ENCODE measurements at places on chromosomes 12 and 14. TPM values are rescaled to one million over a fixed set of nuclear protein-coding genes. Genes with fewer than 3 reads are reported as not detected.

GRCh38 chr14:98956181-98956580 lies 315.8 kb downstream of the BCL11B start:
- H3K4me1 ChIP-seq: no peaks in the 10 kb centered on the region
- H3K36me3 ChIP-seq: no peaks in the 10 kb centered on the region
- no peaks in the 10 kb centered on the region for H3K27me3 ChIP-seq

DNA sequence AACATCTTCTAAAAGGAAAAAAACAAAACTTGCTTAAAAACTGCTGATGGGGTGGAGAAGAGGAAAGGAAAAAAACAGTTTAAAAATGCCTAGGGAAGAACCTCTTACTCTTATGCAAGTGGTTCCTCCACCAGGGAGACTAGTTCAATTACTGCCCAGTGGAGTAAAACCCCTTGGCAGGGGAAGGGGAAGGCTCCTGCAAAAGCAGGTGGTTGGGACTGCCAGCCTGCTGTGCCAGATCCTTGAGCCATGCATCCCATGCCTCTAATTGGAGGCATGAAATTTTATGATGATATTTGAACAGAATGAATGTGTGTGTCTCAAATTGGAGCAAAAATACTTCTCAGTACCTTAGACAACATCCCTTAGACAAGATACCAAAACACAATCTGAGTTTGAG lies 118.8 kb downstream of the FSCB start:
- DNase-seq: no peak
- H3K27me3 ChIP-seq: no peaks in the 10 kb centered on the region
- H3K36me3 ChIP-seq: no peaks in the 10 kb centered on the region
- H3K4me3 ChIP-seq: no peak overlapping the region

Gene SLC6A15
- not detected for total RNA-seq

DNA sequence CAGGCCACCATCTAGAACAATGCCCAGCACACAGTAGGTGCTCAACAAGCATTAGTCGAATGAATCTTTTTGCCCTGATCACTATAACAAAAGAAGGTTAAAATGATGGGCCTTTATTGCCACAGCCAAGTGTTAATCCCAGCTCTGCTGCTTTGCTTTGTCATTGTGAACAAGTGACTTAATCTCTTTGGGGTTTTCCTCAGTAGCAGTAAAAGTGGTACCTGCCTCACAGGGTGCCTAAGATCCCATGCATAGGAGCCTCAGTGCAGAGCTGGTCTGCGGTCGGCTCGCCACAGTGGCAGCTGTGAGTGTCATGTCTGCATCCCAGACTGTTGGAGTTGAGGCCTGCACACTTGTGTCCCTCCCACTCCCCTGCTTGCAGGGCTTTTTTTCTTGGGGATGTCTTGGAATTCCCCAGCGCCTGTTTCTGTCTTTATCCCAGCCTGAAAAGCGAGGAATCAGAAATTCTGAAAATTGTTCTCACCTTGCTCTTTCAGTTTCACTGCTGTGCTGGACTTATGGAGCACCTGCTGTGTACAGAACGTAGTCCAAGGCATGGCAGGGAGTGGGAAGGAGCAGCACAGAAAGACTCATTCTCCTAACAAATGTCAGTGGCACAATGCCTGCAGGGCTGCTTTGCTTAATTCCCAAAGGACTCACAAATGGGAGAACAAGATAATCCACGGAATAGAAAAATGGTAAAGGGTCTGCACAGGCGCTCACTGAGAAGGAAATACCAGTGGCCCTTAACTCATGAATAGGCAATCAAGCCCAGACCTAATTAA lies 90.8 kb downstream of the EML1 start:
- H3K27ac ChIP-seq: no peak overlapping the region
- no peak for DNase-seq
- peaks cover 9% of the 10 kb centered on the region for H3K27me3 ChIP-seq
- no peaks in the 10 kb centered on the region for H3K36me3 ChIP-seq

GRCh38 chr12:130303781-130304180 lies 33.9 kb upstream of the PIWIL1 start:
- no peak for DNase-seq
- H3K36me3 ChIP-seq: no peaks in the 10 kb centered on the region
- H3K27me3 ChIP-seq: no peaks in the 10 kb centered on the region
- H3K4me3 ChIP-seq: no peak overlapping the region

DNA sequence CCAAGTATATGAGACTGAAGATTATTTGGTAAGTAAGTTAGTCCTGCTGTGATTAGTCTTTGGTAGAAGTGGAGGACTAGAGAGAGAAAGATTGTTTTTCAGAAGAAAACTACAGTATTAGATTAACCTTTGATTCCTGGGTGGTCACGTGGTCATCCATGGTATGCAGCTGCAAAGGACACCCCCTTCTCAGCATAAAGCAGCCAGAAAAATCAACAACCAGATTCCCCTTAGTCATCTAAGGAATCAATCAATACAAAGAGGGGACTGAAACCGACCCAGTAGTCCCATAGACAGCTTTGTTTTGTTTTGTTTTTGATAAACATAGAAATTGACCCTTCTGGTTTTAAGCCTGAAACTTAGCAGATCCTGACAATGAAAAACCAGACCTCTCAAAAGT lies 30.3 kb upstream of the MDGA2 start:
- no peak overlapping the region for H3K27ac ChIP-seq
- H3K36me3 ChIP-seq: no peaks in the 10 kb centered on the region
- H3K4me3 ChIP-seq: no peak overlapping the region
- H3K27me3 ChIP-seq: no peaks in the 10 kb centered on the region

DNA sequence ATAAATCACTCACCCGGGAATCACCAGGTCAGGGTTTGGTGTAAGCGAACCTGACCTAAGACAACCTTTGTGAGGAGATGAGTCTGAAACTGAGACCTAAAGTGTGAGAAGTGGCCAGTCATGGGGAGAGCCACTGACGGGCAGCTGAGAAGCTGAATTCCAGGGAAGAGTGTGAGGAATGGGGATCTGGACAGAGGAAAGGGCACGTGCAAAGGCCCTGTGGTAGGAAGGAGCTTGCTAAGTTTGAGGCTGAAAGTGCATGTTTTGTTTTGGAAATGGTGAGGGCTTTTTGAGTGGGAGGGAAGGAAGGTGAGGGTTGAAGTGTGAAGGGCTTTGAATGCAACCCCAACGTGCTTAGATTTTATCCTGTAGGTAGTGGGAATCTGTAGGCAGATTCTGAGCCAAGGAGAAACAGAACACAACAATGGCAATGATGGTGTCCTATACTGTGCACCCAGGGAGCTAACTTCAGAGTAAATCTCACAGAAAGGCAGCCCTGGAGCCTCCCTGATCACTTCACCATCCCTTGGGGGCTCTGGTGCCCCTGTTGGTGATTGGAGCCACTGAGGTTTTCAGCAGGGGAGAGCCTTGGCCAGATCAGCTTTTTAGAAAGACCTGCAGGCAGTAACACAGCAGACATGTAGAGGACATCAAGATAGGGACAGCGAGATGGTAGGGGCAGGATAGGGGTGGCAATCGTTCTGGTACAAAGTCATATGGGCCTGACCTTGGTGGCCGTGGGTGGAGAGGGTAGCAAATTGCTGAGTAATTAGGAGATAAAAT lies 37.5 kb upstream of the CHGA start:
- H3K27me3 ChIP-seq: peaks cover under 1% of the 10 kb centered on the region
- H3K4me3 ChIP-seq: no peak overlapping the region
- no peak for DNase-seq
- no peaks in the 10 kb centered on the region for H3K4me1 ChIP-seq
- H3K36me3 ChIP-seq: no peaks in the 10 kb centered on the region

DNA sequence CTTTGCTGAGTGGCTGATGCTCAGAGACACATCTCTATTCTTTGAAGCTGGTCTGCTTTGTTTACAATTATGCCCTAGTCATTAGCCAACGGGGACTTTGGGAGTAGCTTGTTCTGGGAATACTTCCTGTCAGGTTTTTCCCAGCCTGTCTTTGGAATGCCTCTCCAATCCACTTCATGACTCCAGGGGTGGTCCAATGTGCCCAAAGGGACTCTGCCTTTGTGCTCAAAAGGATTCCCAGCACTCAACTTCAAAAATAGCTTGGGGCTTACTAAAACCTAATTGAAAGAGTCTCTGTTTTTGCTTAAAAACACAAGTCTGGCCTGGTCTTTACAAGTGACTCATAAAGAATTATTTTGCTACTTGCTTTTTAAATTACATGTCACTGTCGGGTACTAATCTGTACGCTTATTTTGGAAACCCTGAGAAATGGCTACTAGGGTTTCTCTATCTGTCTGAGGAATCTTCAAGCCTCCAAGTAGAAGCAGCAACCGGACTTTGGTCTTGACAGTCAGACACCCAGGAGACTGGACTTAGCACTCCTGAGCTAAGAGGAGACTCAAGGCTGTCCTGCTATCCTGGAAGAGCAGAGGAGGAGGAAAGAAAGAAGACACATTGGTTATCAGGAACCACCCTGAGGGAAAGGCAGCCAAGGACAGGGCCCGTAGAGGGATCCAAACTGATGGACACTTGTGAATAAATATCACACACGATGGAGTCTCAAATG lies 20.7 kb downstream of the PHLDA1 start:
- no peaks in the 10 kb centered on the region for H3K36me3 ChIP-seq
- no peaks in the 10 kb centered on the region for H3K4me1 ChIP-seq
- DNase-seq: no peak
- no peak overlapping the region for H3K27ac ChIP-seq
- no peaks in the 10 kb centered on the region for H3K27me3 ChIP-seq
- H3K4me3 ChIP-seq: no peak overlapping the region

DNA sequence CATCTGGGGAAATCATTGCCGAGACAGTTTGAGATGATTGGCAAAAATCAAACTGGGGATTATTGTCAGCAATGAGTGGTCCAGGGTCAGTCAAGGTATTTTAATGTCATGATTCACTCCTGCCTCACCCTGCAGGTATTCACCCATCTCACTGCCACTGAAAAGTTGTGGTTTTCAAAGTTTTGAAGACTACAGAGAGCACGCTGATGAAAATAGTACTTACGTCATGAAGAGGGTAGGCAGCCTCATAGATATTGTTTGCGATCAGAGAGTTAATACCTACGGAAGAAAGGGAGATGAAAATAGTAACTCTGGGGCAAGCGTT lies 138.0 kb downstream of the ANO2 start:
- no peak overlapping the region for H3K27ac ChIP-seq
- H3K4me3 ChIP-seq: no peak overlapping the region
- H3K4me1 ChIP-seq: no peaks in the 10 kb centered on the region
- no peak for DNase-seq
- no peaks in the 10 kb centered on the region for H3K27me3 ChIP-seq
- no peaks in the 10 kb centered on the region for H3K36me3 ChIP-seq

Gene HOXC4
- total RNA-seq: not detected

- H3K27me3 ChIP-seq: no peaks in the 10 kb centered on the region
- H3K4me1 ChIP-seq: peaks cover 15% of the 10 kb centered on the region
- H3K4me3 ChIP-seq: no peak overlapping the region
- H3K36me3 ChIP-seq: peaks cover 3% of the 10 kb centered on the region
These were observed 57.4 kb downstream of the FUT8 start for GRCh38 chr14:65469903-65470302.

GRCh38 chr14:100894416-100894815 lies 9.1 kb downstream of the RTL1 start:
- H3K27ac ChIP-seq: no peak overlapping the region
- H3K4me1 ChIP-seq: no peaks in the 10 kb centered on the region
- no peak for DNase-seq
- no peaks in the 10 kb centered on the region for H3K36me3 ChIP-seq
- H3K4me3 ChIP-seq: no peak overlapping the region

Gene GARIN6
- total RNA-seq: not detected

Gene HPD
- not detected for total RNA-seq

Gene ADCY6
- not detected for total RNA-seq

DNA sequence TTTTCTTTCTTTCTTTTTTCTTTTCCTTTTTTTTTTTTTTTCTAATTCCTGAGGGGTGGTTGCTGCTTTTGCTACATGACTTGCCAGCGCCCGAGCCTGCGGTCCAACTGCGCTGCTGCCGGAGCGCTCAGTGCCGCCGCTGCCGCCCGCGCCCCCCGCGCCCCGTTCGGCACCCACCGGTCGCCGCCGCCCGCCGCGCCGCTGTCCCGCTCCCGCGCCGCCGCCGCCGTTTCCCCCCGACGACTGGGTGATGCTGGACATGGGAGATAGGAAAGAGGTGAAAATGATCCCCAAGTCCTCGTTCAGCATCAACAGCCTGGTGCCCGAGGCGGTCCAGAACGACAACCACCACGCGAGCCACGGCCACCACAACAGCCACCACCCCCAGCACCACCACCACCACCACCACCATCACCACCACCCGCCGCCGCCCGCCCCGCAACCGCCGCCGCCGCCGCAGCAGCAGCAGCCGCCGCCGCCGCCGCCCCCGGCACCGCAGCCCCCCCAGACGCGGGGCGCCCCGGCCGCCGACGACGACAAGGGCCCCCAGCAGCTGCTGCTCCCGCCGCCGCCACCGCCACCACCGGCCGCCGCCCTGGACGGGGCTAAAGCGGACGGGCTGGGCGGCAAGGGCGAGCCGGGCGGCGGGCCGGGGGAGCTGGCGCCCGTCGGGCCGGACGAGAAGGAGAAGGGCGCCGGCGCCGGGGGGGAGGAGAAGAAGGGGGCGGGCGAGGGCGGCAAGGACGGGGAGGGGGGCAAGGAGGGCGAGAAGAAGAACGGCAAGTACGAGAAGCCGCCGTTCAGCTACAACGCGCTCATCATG lies 654 bp downstream of the FOXG1 start:
- no peak for DNase-seq
- H3K4me1 ChIP-seq: peaks cover 10% of the 10 kb centered on the region
- no peaks in the 10 kb centered on the region for H3K36me3 ChIP-seq
- H3K27ac ChIP-seq: no peak overlapping the region
